ENCODE measurements at places on chromosomes 1 and 21.

DNA sequence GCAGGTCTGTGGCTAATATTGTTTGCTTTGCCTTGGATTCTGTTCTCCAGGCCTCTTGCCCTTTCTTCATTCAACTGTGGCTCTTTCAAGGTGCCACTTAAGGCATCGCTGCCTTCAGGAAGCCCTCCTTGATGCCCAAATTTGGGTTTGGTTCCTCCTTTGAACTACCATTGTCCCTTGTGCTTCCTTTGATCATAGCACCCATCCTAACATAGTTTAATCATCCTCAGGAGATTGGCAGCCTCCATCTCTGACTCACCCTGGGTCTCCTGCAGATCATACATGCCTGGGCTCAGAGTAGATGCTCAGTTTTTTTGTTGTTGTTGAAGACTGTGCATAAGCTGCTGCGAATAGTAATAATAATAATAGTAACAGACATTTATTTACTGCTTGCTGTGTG lies 54.4 kb upstream of the ACOT11 start:
- peaks cover 8% of the 10 kb centered on the region for H3K27me3 ChIP-seq
- no peak for DNase-seq
- H3K4me1 ChIP-seq: peaks cover 17% of the 10 kb centered on the region
- H3K36me3 ChIP-seq: no peaks in the 10 kb centered on the region
- no peak overlapping the region for H3K4me3 ChIP-seq

DNA sequence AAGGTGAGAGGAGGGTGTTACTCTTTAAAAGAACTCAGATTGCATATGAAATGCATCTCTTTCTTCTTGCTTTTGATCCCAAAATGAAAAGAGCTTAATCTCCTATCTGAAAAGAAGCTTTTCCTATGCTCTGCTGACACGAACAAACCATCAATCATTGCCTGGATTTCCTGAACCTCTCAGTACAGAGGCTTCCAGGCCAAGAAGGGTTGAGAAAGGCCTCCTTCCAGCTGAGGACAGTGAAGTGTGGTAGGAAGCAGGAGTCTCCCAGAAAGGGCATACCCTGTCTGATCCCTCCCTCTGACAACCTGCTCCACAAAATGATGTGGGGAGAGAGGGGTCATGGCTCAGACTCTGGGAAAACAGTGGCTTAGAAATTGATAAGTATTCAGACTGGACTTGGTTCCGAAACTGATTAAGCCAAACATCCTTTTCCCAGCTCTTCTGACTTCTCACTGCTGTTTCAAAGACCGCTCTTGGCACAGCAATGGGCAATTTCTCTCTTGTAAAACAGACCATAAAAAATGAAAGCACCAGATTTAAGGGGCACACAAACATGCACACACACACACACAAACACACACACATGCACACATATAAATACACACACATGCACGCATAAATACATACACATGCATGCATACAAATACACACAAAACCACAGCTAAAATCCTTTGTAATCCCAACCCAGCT lies 310.3 kb downstream of the SIPA1L2 start:
- no peaks in the 10 kb centered on the region for H3K36me3 ChIP-seq
- H3K27ac ChIP-seq: peak overlapping the region; percentile 47
- H3K4me3 ChIP-seq: no peak overlapping the region
- DNase-seq: no peak

DNA sequence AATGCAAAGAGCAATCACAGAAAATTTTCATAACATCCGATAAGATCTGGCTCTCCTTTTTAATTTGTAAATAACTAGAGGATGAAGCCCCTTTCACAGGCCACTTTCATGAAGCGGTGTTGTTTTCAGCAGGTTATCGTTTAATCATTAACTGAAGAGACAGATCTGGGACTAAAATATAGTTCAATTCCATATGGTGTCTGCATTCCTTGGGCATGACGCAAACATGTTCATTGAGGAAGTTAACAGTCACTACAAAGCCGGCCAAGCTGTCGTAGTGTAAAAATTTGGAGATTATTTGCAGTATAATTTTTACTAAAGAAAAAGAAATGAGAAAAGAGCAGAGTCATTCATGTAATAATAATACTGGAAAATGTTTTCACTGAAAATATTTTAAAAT lies 565.2 kb upstream of the ADAMTS5 start:
- no peak overlapping the region for H3K4me3 ChIP-seq
- H3K27ac ChIP-seq: no peak overlapping the region
- no peaks in the 10 kb centered on the region for H3K4me1 ChIP-seq
- no peak for DNase-seq
- H3K27me3 ChIP-seq: no peaks in the 10 kb centered on the region
- H3K36me3 ChIP-seq: no peaks in the 10 kb centered on the region

DNA sequence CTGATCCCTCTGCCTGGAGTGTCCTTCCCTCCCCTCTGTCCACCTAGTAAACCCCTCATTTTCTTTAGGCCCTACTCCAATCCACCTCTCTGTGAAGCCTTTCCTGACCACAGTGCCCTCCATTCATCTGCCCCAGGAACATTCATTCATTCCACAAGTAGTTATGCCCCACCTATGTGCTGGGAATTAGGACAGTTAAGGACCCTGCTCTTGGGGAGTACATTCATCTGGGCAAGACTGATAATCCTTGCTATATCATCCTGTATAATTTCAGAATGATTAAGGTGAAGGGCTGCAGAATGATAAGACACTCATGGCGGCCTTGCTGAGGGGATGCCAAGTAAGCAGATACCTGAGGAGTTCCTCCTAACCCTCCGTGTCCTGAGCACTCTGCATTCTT lies 10.3 kb upstream of the FAM20B start:
- peaks cover 22% of the 10 kb centered on the region for H3K4me1 ChIP-seq
- DNase-seq: no peak
- no peaks in the 10 kb centered on the region for H3K27me3 ChIP-seq
- H3K4me3 ChIP-seq: no peak overlapping the region
- H3K36me3 ChIP-seq: no peaks in the 10 kb centered on the region

DNA sequence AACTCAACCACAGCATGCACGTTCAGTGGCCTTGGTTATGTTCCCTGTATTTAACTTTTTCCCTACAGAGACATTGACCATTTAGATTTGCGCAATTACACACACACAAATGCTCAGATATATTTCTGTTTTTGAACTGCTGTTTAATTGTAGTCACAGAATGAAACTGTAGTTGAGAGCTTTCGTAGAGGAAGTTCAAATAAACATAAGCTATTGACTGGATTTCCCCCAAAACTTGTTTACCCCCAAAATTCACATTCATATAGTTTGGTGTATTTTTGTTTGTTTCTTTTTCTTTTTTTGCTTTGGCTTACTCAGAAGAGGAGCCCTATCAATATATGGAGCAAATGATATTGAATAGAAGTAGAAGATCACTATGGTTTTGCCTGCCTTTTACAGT lies 921.0 kb downstream of the ADGRL2 start:
- H3K36me3 ChIP-seq: no peaks in the 10 kb centered on the region
- no peak overlapping the region for H3K4me3 ChIP-seq
- no peaks in the 10 kb centered on the region for H3K4me1 ChIP-seq
- no peak for DNase-seq

DNA sequence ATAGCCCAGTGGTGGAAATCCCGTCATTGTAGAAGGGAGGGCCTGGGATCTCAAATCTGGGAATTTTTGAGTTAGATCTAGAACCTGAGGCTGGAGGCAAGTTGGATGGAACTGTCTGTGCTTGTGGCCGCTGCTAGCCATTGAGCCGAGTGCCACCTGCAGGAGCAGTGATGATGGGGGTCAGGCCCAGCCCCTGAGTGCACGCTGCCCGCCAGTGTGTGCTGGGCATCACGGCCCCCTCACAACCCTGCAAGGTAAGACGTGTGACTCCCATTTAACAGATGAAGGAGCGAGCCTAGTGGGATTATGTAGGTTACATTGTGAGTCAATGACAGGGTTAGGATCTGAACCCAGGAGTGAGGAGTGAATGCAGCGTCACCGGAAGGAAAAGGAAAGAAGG lies 407.2 kb downstream of the CAMTA1 start:
- H3K27me3 ChIP-seq: peaks cover 4% of the 10 kb centered on the region
- H3K4me1 ChIP-seq: no peaks in the 10 kb centered on the region
- DNase-seq: no peak
- no peak overlapping the region for H3K27ac ChIP-seq
- H3K36me3 ChIP-seq: no peaks in the 10 kb centered on the region
- H3K4me3 ChIP-seq: no peak overlapping the region

DNA sequence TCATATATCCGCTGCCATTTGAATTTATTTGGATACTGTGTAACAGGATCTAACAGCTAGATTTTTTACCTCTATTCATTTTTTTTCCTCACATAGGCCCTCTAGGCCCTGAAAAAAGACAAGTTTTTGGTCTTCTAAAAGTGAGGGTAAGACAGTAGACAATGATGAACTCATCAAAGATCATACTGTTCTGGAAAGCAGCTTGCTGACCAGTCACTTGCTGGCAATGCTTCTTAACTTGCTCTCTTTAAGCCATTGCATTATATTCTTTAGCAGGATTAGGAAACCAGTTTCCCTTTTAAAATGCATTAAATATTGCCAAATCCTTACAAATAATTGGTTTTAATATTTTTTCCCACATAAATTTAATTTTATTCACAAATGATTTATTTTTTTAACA lies 65.5 kb downstream of the SYT14 start:
- no peaks in the 10 kb centered on the region for H3K27me3 ChIP-seq
- no peak overlapping the region for H3K4me3 ChIP-seq
- DNase-seq: no peak
- H3K4me1 ChIP-seq: no peaks in the 10 kb centered on the region
- H3K36me3 ChIP-seq: no peaks in the 10 kb centered on the region

DNA sequence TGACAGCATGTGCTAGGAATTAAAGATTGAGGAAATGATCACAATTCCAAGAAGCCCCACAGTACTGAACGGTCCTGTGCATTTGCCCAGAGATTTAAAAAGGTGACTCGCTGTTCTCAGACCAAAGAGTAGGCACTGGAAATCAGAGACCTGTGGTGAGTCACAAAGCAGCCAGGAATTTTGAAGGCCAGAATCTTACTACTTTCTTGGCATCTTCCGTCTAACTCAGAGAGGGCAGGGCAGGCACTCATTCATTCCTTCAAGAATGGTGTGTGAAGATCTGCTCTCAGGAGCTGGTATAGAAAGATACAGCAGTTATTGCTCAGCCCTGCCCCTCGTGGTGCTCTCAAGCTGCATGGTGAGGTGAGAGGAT lies 57.9 kb downstream of the BRINP2 start:
- H3K27me3 ChIP-seq: no peaks in the 10 kb centered on the region
- no peaks in the 10 kb centered on the region for H3K36me3 ChIP-seq
- H3K27ac ChIP-seq: no peak overlapping the region
- H3K4me3 ChIP-seq: no peak overlapping the region
- no peaks in the 10 kb centered on the region for H3K4me1 ChIP-seq
- no peak for DNase-seq

DNA sequence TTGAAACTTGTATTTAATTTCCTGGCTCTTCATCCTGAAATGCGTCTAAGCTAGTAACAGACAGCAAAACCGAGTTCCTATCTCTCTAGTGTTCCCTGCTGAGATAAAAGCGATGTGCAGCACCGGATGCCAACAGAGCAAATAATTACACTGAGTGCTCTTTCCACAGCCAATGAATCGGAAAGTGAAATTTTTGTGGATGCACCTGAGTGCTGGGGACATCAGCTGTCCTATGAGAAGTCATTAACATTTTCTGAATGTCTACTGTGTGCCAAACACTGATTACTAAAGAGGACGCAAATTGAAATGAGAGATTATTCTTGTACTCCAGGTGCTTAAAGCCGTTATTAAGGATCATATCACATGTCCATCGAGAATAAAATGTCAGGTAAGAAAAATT lies 278.0 kb downstream of the RGS7 start:
- H3K4me3 ChIP-seq: no peak overlapping the region
- no peaks in the 10 kb centered on the region for H3K27me3 ChIP-seq
- H3K36me3 ChIP-seq: no peaks in the 10 kb centered on the region
- DNase-seq: no peak
- H3K27ac ChIP-seq: no peak overlapping the region

DNA sequence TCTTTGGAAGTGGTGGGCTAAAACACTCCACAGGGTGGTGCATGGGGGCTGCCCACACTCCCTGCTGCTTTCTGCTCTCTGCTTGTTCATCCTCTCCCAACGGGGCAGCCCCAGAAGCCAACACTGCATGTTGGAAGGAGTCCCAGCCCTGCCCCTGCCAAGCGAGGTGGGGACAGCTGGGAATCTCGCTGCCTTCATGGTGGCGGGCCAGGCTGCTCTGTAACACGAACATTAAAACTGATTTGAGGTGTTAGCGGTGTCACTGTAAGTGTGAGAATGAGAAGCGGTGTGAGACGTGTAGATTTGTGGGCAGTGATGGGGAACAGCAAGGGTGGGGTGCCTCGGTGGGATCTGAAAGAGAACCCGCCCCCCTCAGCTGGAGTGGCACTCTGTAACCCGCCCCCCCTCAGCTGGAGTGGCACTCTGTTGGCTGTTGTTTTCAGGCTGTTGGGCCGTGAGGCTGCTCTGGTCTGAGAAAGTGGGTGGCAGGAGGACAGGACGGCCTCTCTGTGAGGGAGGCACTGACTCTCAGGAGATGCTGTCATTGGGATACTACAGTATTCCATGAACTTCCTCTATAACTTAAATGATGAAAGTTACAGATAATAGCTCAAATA lies 80.9 kb downstream of the PCBP3 start:
- no peaks in the 10 kb centered on the region for H3K4me1 ChIP-seq
- no peak overlapping the region for H3K4me3 ChIP-seq
- H3K27ac ChIP-seq: no peak overlapping the region
- DNase-seq: no peak

DNA sequence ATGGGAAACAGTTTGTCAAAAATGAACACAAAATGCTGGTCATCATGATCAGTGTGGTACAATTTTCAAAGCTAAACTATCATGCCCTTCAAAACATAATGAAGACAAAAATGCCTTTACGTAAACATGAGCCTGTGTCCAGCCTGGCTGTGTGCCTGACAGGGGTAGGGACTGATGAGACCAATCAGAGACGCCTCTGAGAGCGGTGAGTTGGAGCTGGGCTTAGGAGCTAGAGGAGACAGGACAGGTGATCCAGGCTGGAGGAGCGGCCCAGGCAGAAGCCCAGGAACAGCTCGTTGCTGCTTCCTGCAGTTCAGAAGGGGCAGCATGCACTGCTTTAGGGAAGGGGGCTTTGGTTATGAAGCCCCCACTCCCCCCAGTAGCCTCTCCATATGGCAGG lies 70.0 kb downstream of the ARHGEF10L start:
- no peak overlapping the region for H3K27ac ChIP-seq
- no peak for DNase-seq
- H3K4me1 ChIP-seq: peaks cover 11% of the 10 kb centered on the region
- H3K4me3 ChIP-seq: no peak overlapping the region
- H3K27me3 ChIP-seq: no peaks in the 10 kb centered on the region

DNA sequence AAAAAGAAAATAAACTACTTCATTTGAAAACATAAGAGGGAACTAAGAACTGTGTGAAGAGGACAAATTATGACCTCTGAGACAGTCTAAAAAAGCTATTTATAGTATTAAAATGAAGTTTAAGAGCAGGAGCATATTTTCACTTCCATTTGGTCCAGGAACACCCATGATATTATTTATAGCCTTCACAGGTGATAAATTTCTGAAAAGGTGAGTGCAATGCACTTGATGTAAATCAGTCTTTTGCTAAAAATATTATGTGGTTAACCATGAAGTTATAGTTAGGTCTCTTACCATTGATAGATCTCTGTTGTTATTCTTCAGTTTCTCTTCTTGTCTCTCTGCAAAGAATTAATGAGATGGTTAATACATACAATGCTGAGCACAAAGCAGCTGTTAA lies 14.7 kb downstream of the TMCO1 start:
- H3K27me3 ChIP-seq: no peaks in the 10 kb centered on the region
- H3K27ac ChIP-seq: no peak overlapping the region
- DNase-seq: no peak
- peaks cover 59% of the 10 kb centered on the region for H3K36me3 ChIP-seq
- H3K4me3 ChIP-seq: no peak overlapping the region
- no peaks in the 10 kb centered on the region for H3K4me1 ChIP-seq

GRCh38 chr1:116871779-116872146 lies 38.0 kb upstream of the PTGFRN start:
- peak overlapping the region; percentile 20 for H3K27ac ChIP-seq
- H3K4me1 ChIP-seq: peaks cover 49% of the 10 kb centered on the region
- no peaks in the 10 kb centered on the region for H3K36me3 ChIP-seq
- no peak for DNase-seq
- H3K27me3 ChIP-seq: no peaks in the 10 kb centered on the region
